Activated naive CD8-positive, alpha-beta T cell treated with anti-CD3 and anti-CD28 coated beads, Interleukin-2, amount 50 U/mL, for 24 hours (primary cell): ENCODE measurements at places on chromosomes 6 and 20.

DNA sequence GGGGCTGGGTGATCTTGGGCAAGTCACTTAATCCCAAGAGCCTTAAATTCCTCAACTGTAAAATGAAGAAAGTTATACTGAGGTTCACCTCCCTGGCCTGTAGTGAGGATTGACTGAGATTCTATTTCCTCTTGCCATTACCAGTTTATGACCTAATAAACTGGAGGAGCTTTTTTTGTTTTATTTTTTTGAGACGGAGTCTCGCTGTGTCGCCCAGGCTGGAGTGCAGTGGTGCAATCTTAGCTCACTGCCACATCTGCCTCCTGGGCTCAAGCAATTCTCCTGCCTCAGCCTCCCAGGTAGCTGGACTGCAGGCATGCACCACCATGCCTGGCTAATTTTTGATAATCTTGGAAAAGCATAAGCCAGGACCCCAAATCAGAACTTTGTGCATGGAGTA is 161.4 kb upstream of the SNX9 start:
- DNase-seq = no peak

DNA sequence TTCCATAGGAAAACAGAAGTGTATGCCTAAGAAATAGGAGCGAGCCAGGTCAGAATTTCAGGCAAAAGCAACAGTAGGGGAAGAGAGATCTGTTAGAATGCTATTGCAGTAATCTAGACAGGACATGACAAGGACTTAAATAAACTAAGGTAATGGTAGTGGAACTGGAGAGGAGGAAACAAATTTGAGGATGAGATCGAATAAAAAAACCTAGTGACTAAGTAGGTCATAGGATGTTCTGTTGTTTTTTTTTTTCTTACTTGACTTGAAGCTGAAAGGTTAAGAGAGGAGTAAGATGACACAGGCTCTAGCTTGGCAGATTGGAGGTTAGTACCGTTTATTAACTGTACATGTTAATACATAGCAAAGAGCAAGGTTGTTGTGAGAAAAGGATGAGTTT is 28.6 kb downstream of the ORC3 start:
- DNase-seq = no peak

GRCh38 chr6:28474441-28475219 is 31.3 kb upstream of the ZSCAN23 start:
- DNase-seq = peak; percentile 19

DNA sequence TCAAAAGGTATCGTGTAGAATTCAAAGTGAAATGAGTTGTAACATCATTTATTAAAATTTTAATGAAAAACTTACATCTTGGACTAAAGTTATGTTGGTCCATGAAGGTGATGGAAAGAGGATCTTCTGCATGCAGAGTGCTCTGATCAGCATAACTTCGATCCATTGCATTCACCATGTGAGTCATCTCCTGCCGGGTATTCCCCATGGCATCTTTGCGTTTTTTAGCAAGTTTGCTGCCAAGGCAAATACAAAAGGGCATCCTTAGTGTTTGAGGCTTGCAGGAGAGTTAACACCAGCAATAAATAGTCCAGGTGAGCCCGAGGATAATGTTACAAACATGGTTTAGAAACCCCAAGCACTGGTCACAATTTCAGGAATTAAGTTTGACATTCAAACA is 104.2 kb upstream of the THEMIS start:
- DNase-seq = no peak

- no peak for DNase-seq
Measured at GRCh38 chr6:138492113-138492512, 7.2 kb downstream of the NHSL1 start.

GRCh38 chr6:143872201-143872600 is 7.9 kb downstream of the ZC2HC1B start:
- no peak for DNase-seq

DNA sequence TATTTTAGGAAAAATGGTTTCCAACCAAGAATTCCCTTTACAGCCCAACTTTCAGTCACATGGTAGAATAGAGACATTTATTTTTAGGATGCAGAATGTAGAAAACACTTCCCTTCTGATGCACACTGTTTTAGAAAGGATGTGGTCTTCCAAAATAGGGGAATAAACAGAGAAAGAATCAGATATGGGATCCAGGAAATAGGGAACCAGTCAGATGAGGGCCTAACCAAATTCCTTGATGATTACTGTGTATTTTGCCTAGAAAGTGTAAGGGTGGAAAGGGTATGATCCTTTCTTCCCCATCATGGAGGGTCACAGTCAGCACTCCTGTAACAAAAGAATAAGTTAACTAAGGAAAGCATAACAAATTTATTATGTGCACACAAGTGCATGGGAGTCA is 27.4 kb downstream of the SLX4IP start:
- DNase-seq = no peak

DNA sequence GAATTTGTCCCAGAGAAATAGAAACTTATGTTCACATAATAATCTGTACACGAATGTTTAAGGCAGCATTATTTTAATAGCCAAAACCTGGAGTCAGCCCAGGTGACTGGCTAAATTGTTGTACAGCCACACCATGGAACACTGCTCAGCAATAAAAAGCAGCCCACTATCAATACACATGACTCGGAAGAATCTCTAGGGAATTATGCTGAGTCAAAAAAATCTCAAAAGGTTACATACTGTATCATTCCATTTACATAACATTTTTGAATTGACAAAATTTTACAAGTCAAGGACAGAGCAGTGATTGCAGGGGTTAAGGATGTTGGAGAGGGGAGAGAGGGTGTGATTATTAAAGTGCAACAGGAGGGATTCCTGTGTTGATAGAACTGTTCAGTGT is 163.4 kb downstream of the UBE3D start:
- DNase-seq = no peak

GRCh38 chr6:16583144-16583762 is 178.0 kb downstream of the ATXN1 start:
- DNase-seq = no peak

DNA sequence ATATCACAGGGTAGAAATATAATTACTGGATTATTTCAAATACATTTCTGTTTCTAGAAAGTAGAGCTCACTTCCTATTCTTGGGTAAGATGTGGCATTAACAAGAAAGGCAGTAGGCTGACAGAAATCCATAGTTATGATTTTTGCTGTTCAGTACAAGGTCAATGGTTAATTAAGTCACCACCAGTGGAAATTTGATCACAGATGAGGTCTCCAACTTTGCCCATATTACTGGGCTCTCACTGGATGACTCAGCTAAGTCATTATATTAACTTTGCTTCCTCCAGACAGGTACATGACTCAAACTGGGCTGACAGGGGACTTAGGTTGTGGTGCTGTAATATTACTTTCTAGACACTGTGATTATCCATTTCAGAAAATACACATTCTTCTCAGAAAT is 212.4 kb downstream of the GRIK2 start:
- DNase-seq = no peak

- DNase-seq = no peak
Measured at GRCh38 chr20:17519606-17520285, 11.4 kb downstream of the BFSP1 start.

DNA sequence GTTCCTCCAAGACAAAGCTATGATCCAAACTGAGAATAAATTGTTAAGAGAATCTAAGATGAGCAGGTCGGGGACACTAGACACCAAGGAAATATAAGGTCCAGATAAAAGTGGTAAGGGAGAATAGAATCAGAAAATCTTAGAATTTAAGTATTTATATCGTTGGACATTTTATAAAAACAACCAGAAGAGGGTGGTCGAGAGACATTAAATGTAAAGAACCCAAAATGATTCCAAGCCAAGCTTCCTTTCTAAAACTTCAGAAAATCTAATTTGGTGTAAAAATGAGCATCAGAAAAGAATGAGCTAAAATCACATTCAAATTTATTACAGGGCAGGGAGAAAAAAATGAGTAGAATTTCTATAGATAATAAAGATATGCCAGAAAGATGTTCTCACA is 97.8 kb upstream of the OGFRL1 start:
- DNase-seq = no peak

- DNase-seq = no peak
Measured at GRCh38 chr20:10076126-10077080, 41.6 kb downstream of the ANKEF1 start.

GRCh38 chr6:105263685-105264610 is 84.1 kb upstream of the POPDC3 start:
- DNase-seq = no peak

DNA sequence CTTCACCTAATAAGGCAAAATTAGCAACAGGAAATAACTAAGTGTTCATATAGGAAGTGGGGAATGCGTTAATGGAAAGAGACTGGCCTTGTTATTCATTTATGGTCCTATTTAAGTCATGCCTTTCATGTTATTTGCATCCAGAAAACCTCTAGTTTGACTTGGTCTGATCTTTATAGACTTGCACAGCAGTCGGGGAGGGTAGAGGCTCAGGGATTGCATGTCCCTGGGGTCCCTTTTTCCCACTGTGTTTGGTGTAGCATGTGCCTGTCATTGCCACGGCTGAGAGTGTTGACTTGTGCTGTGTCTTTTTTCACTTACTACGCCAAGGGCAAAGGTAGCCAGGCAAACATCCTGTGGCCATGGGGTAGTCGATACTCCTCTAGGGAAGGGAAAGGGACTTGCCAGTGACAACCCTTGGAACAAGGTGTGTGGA is 105.4 kb upstream of the RIN2 start:
- no peak for DNase-seq

DNA sequence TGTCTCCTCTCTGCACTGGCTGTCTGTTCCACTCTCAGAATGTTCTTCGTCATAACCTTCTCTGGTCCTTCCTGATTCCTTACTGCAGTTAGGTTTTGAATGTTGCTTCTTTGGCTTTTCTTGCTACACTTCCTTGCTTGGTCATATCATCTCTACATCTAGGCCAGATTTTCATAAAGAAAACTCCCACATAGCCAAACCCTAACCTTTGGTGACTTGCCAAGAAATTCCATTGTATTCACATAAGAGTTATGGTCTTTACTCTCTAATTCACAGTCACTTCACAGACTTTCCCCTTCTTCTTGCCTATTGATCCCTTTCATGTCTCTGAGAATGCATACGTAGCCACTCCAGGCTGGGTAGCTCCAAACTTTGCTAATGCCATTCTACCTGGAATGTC is 41.9 kb upstream of the SIM1 start:
- no peak for DNase-seq

DNA sequence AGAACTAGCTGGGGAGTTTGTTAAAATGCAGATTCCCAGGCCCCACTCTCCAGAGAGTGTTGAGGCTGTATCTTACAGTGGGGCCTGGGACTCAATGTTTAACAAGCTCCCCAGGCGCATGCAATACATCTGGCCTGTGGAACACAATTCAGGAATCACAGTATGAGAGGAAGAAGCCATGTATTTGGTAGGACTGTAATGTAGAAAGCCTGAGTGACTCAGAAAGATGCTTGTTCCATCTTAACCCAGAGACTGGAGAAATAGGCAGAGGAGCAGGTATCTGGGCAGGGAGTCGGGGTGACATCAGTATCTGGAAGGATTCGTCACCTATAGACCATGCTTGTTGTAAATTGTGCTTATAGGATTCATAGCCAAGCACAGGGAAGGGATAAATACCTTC is 90.5 kb downstream of the UNC5CL start:
- no peak for DNase-seq

DNA sequence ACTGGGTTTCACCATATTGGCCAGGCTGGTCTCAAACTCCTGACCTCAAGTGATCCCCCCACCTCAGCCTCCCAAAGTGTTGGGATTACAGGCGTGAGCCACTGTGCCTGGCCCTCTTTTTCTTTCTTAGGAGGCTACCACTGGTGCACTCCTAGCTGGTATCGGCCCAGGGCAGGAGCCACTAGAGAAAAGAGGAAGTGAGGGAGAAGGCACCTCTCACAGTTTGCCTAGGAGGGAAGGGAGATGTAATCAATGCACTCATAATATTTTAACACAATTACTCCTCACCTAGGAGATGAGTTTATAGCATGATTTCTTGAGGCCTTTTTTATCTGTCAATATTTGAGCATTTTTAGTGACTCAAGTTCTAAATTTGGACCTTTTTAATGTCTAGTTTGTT is 189.0 kb upstream of the SOX4 start:
- DNase-seq = no peak

DNA sequence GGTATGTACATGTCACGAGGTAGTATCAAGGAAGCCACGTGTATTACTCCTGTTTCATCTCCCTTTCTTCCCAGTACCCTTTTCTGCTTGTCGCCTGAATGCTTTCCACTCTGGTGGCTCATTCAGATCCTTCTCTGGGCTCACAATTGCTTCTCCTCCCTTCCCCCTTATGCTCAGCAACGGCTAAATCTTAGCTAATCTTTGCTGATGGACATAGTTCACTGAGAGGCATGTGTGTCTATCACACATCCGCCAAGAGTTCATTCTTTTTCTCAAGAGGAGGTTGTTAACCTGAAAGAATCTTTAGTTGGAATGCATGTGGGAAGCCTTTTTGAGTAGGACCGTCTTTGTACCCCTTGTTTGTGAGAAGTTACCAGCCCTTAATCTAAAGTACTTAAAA is 25.8 kb upstream of the MROH8 start:
- no peak for DNase-seq

DNA sequence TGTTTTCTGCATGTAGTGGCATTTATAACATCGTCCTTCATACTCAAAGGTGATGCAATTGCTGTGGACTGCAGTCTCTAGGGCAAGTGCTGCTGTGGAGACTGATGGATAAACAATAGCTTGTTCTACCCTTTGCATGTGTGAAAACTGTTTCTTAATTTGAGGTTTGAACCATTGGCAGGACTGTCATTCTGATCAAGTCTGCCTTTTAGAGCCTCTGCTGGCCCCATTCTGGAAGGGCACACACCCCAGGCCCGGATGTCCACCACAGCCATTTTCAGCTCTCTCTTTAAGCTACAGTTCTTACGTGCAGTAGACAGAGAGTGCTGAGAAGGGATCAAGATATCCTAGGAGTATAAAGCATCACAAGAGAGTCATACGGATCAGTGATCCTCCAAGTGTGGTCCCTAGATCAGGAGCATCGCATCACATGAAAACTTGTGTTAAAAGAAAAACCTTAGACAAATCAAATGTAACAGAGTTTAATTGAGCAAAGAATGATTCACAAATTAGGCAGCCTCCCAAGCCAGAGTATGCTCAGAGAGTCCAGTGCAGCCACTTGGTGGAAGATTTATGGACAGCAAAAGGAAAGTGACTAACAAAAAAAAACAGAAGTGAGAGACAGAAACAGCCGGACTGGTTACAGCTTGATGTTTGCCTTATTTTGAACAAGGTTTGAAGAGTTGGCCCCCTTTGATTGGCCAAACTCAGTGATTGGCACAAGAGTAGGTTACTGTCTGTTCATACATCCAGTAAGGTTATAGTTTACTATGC is 52.0 kb downstream of the FRK start:
- no peak for DNase-seq
